SHP77 treated with DMSO at 0.1 percent for 48 hours (cell line): ENCODE measurements at places on chromosomes 12 and 14.

DNA sequence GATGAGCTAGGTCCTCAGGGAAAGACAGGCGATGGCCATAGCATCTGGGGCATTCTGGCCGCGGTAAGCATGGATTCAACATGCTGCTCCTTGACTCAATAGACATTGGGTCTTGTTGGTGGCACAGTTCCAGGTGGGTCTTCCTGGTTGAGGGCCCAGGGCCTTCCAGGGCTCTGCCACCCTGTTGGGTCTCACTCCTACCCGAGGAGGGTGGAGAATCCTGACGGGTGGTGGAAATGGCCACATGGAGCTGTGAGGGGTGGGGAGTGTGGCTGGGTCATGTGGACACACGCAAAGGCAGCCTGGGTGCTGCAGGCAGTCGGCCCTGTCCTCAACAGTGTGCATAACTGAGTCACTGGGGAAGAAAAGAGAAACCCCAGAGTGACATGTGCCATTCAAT, 148.1 kb downstream of the KIF26A start:
- DNase-seq, result no peak

- no peak for DNase-seq
These were observed 78.5 kb upstream of the EIF5 start for GRCh38 chr14:103255555-103255954.

GRCh38 chr12:83059107-83059506, 372.4 kb downstream of the TMTC2 start:
- no peak for DNase-seq

- peak; percentile 7 for DNase-seq
These were observed 98.1 kb downstream of the DDHD1 start for GRCh38 chr14:53055003-53055402.

DNA sequence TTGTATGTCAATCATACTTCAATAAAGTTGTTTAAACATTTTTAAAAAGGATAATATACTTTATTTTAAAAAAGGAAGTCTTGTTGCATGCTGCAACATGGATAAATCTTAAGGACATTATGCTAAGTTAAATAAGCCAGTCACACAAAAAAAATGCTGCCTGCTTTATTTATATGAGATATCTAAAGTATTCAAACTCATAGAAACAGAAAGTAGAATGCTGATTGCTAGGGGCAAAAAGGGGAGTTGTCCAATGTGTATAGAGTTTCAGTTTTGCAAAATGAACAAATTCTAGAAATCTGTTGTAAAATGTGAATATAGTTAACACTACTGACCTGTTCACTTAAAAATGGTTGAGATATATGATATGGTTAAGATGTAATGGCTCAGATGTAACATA, 8.7 kb downstream of the KLRC4 start:
- no peak for DNase-seq

- peak; percentile 35 for DNase-seq
These were observed 80.3 kb upstream of the GNG2 start for GRCh38 chr14:51780006-51780692.

- DNase-seq, result no peak
These were observed 41.8 kb upstream of the DCD start for GRCh38 chr12:54689984-54690383.

DNA sequence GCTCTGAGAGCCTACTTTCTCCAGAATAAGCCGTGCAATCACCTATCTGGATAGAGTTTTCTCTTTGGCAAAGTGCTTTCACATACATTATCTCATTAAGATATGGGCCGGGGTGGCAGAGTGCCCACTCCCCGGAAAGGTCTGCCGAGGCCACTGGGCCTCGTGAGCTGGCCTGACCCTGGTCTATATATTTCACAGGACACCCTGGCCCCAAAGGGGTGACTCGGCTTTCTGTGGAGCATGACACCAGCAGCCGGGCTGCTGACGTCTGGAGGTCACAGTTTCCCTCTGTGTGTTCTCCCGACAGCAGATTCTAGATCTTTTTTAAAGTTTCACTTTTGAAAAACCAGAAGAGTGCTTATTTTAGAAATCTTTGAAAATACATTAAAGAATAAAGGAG, 27.9 kb upstream of the ATP2A2 start:
- DNase-seq, result no peak

DNA sequence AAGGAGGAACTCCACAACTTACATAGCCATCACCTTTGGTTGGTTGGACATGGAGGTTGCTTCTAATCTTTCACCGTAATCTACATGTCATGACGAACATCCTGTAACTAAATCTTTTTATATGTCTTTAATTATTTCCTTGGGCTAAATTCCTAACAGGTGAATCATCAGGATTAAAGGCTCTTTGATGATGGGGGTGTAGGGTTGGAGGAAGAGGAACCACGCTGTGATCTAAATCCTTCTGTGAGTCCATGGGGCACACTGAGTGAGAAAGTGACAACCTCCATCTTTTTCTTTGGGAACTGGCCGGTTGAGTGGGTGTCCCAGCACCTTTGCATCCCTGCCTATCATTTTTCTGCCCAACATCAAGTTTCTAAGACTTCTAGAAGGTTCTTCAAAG, 31.1 kb upstream of the MAP1LC3B2 start:
- DNase-seq, result no peak

DNA sequence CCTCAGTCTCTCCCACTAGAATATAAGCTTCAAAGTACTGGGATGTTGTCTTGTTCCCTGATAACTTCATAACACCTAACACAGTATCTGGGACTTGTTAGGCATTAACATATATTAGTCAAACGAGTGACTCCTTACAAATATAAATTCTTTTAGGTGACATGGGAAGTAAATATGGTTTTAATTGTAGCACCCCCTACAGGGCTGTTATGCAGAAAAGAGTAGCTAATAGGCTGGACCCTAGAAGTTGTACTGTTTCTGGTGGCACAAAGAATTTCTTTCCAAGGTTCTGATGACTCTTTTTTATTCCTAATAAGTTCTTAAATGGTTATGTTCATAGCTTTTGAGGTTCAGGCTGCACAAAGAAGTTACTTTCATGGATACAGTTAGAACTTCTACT, 29.8 kb downstream of the GPATCH2L start:
- no peak for DNase-seq

- no peak for DNase-seq
These were observed 3.1 kb upstream of the ATXN3 start for GRCh38 chr14:92109490-92109889.

DNA sequence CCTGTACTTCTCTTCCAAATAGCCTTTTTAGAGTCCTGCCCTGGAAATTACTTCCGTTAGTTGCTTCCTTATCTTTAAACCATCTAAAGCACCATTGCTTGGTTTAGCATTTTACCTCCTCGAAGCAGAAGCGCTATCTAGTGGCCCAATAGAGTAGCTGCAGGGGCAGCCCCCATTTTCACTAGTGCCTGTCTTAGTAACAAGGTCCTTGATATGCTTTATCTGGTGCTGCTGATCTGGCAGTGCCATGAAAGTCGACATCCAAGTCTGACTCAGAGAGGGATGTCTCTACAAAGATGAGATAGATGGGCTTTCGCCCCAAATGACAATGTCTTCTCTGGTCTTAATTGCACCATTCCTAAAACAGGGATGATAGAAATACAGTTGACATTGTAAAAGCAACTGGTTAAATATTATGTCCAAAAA, 25.0 kb upstream of the CIT start:
- peak; percentile 84 for DNase-seq

DNA sequence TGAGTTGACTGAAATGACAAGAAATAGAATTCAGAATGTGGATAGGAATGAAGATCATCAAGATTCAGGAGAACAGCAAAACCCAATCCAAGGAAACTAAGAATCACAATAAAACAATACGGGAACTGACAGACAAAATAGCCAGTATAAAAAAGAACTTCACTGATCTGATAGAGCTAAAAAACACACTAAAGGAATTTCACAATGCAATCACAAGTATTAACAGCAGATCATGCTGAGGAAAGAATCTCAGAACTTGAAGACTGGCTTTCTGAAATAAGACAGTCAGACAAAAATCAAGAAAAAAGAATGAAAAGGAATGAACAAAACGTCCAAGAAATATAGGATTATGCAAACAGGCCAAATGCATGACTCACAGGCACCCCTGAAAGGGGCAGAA, 15.3 kb upstream of the OR5AU1 start:
- DNase-seq, result no peak

GRCh38 chr14:94722397-94722796, 47.5 kb downstream of the GSC start:
- DNase-seq, result no peak

- no peak for DNase-seq
These were observed 322.9 kb downstream of the ADGRD1 start for GRCh38 chr12:131276501-131277185.

- peak; percentile 65 for DNase-seq
These were observed 64.3 kb upstream of the RBM19 start for GRCh38 chr12:114030451-114030850.

GRCh38 chr14:70981000-70981952, 74.0 kb downstream of the PCNX1 start:
- no peak for DNase-seq

DNA sequence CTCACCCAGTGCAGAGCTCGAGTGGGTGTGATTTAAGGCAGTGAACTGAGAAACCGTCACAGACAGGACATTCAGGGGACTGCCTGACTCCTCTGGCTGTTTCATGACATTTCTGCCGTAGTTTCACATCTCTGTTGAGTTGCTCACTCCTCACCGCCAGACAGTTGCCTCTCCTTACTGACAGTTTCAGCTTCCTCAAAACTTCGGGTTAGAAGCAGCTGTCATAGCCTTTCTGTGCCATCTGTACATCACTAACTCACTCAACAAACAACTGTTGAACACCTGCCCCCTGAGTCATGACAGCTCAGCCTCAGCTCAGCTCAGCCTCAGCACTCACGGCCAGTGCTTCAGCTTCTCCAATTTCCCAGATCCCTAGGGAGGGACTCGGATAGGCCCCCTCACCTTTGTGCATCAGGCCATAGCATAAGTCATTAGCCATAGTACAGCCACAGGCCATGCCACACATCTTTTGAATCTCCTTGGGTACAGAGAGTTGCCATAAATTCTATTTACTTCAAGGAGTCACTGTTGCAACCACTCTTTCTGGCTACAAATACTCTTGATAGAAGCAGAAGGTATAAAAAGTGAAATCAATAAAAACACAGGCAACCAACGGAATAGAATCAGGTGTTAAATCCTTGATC, 6.2 kb upstream of the SLC15A4 start:
- DNase-seq, result no peak

DNA sequence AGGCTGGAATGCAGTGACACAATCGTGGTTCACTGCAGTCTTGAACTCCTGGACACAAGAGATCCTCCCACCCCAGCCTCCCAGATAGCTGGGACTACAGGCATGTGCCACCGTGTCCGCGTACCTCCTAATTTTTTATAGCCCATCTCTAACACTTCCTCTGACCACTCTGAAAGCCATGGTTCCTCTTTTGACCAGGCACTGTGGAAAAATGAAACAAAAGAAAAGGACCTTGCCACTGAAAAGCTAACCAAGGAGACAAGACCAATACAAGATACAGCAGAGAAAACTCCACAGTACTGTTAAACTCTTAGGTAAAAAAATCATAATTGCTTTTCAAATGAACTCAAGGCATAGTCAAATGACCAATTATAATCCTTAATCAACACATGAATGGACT, 233.3 kb downstream of the NEDD1 start:
- DNase-seq, result no peak

DNA sequence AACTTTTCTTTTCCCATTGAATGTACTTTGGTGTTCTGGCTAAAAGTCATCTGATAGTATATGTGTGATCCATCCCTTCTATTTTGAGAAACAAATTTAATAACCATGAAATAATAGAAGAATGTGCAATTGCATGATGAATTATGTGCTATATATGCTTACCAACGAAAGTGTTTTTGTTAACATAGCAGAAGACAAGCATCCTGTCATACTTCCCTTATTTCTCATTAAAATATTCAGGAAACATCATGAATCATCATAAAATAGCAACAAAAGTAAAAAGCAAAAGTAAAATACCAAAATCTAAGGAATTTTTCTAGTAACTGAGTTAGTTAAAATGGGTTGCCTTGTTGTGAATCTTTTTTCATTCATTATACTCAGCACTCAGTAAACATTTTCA, 409.0 kb upstream of the PDE3A start:
- DNase-seq, result no peak

DNA sequence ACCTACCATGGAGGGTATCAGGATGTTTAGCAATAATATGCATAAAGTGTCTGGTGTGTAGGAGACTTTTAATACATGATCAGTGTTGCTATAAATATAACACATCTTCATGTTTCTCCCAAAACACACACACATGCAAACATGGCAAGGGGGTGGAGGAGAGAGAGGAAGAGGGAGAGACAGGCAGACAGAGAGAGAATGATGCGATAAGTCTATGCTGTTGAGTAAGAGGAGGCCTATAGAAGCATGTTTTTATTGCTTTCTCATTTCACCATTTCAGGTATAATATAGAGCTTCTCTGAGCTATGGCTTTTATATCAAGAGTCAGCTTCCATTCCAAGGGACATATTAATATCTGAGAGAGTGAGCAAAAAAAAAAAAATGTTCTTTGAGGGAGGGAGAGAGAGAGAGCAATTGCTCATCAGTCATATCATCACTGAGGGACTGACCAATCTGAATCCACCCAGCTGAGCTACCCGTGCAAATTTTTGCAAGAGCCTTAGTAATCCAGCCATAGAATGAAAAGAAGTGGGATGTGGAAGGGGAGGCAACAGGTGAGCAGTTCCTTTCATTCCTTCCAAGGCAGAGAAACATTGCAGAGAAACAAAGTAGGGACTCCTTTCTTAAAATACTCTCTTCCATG, 54.8 kb upstream of the RASSF8 start:
- DNase-seq, result no peak

- no peak for DNase-seq
These were observed 98.2 kb downstream of the SNAPC1 start for GRCh38 chr14:61860294-61860918.

DNA sequence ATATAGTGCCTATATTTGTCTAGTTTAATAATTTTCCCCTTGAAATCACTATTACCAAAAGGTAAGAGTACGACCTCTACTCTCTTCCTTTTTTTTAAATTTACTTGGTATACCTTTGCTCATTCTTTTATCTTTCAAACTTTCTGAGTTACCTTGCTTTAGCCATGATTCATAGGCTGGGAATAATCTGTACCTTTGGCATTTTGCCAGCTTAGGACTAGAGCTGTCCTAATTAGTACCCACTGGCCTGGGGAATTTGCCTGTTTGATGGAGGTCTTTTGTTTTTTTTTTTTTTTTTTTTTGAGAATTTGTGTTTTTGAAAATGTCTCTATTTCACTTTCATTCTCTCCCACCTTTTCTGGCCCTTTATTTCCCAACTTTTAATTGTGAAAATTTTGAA, 8.7 kb upstream of the SLC4A8 start:
- no peak for DNase-seq

DNA sequence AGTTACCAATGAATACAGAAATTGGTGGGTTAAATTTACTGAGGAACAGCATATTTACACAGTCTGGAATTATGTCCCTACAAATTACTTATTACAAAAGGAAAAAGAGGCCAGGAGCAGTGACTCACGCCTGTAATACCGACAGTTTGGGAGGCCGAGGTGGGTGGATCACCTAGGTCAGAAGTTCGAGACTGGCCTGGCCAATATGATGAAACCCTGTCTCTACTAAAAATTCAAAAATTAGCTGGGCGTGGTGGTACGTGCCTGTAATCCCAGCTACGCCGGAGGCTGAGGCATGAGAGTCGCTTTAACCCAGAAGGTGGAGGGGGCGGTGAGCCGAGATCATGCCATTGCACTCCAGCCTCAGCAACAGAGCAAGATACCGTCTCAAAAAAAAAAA, 52.6 kb downstream of the HECTD1 start:
- DNase-seq, result no peak
